ENCODE measurements at places on chromosomes 3 and 15.

DNA sequence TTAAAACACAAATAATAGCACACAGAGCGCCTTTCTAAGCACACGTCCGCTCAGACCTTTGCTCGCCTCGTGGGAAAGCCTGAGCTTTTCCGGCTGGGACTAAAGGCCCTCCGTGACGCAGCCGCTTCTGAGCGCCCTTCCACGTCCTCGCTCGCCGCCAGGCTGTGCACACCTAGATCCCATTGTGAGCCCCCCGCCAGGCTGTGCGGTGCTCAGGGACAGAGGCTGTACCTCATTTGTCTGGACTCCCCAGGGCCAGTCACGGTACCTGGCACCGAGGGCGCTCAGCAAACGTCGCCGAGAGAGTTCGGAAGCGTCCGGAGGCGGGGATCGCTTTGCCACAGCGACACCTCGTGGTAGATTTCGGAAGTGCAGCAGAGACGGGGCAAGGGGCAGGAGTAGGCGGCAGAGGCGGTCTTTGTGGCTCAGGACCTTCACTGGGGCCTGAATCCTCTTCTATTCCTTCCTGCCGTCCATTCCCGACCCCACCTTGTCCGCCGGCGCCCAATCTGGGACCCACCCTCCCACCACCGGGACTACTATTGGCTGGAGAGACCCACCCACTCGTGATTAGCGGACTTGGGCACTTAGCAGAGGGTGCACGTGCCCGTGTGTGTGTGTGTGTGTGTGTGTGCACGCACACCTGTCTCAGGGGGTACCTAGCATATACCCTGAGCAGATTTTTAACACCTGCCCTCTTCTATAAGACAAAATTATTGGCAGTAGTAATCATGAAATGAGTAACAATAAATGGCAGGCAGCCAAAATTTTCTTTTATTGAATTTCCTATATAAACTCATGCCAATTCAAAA, 65.6 kb downstream of the RHCG start:
- peak; percentile 90 for DNase-seq

DNA sequence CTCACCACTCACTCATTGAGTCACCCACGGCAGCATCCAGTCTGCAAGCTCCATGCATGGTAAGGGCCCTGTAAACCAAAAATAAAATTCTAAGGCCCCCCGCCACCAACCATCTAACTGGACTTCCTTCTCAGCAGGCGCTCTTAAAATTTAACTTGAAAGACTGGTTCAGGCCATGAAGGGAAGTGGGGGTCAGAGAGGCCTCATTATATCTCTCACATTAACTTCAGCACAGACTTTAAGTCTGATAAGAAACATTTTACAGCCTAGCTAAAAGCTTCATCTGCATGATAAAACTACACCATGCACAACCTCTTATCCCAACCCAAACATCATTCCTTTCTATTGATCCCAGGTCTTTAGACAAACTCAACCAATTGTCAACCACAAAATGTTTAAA, 38.5 kb downstream of the FBLN2 start:
- no peak for DNase-seq

DNA sequence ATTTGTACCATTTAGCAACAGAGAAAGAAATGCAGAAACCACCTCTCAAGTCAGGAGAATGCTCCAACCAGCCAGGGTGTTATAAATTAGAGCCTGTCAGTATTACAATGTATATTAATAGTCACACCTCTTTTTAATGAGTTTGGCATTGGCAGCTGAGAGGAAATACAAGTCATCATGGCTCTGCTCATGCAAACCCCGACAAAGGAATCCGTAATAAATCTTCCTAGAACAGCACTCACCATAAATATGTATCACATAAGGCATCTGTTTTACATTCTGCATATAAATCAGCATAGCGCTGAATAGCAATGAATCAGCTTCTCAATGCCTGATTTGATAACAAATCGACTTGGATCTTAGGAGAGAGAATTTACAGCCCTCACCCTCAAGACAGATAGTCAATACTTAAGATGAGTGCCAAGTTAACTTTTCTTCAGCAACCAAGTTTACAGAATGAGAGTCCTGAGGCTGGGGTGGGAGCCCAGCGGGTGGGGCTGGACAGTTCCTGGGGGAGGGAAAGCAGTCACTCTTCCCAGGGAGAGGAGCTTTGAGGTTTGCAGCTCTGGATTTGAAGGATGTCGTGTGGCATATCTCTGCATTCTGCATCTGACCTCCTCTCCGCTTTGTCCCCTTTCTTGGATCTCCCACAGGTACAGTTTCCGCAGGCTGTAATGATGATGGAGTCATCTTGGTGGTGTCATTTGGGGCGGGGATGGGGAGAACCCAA, 1034.4 kb upstream of the NR2F2 start:
- DNase-seq, result no peak

- DNase-seq, result no peak
These were observed 9.1 kb downstream of the LINS1 start for GRCh38 chr15:100592898-100593297.

DNA sequence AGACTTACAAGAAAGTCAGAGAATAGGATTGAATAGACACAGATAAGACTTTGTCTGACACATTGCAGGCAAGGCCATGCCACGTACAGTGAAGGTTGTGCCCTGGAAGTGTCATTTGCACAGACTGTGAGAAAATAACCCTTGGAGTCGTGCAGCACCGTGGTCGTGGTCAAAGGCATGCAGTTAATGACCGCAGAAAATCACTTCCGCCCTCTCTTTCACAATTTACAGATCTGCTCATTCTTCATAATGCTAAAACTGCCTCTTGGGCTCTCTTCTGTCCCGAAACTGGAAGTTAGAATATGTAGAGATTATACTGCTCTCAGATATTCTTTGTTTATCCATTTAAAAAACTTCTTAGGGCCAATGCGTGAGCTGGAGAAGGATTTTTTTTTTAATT, 73.2 kb upstream of the CTXND1 start:
- DNase-seq, result no peak

GRCh38 chr3:72970942-72971341, 25.7 kb upstream of the PPP4R2 start:
- no peak for DNase-seq

DNA sequence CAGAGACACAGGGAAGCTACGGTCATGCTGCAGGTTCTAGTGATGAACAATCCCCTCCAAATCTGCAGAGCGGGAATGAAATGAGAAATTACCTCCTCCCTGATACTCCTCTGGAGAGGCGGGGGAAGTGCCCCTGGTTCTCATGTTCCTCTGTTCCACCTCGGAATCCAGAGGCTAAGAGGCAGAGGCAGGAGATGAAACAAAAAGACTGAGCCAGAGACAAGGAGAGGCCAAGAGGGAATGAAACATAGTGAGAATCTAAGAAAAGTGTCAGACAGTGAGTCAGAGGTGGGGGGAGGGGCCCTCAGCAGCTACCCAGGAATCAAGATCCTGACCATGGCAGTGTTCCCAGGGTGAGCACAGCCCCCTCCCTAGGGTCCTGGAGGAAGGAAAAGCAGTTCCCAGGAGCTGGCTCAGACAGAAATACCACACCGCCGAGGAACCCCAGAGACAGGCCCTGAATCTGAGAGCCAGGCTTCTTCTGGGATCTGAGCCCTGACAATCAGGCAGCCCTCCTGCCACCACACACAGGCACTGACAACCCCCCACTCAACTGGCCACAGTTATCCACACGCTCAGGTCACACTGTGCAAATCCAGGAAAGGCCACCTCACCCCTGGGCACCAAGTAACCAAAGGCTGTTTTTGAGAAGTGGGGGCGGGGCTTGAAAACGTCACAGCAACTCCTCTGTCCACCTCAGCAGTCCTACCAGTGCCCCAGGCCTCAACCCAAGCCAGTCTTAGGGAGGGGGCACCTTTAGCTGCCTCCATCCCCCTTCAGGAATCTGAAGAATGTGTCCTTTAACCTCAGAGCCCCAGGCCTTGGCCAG, 2.4 kb downstream of the CSRNP1 start:
- DNase-seq, result peak; percentile 67

DNA sequence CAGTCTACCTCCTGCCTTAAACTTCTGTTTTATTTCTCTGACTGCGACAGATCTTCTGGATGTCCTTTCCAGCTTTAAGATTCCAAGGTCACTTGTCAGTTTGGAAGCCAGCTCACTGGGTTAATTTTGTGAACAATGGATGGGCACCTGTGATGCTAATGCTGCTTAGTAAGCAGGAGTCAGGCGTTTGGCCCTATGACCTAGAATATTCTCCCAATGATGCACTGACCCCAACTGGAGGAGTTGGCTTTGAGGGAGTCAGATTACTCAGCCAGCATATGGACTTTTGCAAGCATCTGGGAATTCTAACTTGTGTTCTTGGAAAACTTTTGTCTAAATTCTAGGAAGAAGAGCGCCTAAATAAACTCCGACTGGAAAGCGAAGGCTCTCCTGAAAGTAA, 28.1 kb downstream of the HACD3 start:
- no peak for DNase-seq

GRCh38 chr3:182637350-182638110, 155.8 kb upstream of the ATP11B start:
- DNase-seq, result no peak

GRCh38 chr3:99842826-99843589, 25.3 kb downstream of the CMSS1 start:
- peak; percentile 15 for DNase-seq

DNA sequence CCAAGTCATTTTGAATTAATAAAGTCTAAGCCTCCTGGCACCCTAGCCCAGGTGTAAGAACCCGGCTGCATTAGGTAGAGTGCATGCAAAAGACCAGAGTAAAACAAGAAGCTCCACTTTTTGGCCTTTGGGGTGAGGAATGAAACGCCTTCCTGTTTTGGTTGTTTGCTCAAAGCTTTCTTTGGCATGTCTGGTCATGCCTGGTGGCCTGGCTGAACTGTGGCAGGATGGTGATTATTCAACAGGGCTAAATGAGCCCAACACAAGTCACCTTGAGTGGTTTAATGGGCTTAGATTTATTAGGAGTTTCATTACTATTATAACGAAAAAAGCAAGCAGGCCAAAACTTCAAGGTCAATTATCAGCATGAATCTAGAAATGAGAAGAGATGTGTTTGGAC, 40.9 kb upstream of the LDHAL6B start:
- DNase-seq, result no peak

- no peak for DNase-seq
These were observed 602 bp upstream of the SLTM start for GRCh38 chr15:58934114-58934447.

- DNase-seq, result no peak
These were observed 10.5 kb upstream of the BUB1B start for GRCh38 chr15:40150163-40150925.

GRCh38 chr3:197352382-197352781, 54.0 kb upstream of the DLG1 start:
- DNase-seq, result no peak

DNA sequence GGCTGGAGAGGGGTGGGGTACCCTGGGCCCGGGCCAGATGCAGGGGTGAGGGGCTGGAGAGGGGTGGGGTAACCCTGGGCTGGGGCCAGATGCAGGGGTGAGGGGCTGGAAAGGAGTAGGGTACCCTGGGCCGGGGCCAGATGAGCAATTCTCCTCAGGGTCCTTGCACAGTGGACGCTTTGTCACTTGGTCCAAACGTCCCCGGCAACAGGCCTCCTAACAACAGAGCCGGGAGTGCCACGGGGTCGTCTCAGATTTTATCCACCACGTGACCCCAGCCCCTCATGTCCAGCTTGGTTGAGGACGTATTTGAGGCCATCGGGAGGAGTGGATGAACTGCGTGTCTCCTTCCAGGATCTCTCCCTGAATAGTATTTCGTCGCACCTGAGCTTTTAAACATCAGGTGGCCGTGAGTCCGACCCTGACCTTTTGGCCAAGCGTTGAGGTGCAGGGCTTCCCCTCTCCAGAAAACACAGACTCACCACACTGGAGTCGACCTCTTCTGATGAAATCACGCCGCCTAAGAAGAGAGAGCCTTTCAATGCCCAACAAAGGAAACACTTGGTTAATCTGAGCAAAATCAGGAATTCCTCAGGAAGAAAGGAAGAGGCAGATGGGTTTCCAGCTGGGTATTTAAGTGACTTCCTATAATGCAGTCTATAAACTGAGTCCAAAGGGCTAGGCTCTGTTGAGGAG, 12.8 kb upstream of the LRRC15 start:
- no peak for DNase-seq

GRCh38 chr3:195570912-195571311, 12.8 kb downstream of the APOD start:
- no peak for DNase-seq

- no peak for DNase-seq
These were observed 69.5 kb upstream of the SNTN start for GRCh38 chr3:63582943-63583500.

DNA sequence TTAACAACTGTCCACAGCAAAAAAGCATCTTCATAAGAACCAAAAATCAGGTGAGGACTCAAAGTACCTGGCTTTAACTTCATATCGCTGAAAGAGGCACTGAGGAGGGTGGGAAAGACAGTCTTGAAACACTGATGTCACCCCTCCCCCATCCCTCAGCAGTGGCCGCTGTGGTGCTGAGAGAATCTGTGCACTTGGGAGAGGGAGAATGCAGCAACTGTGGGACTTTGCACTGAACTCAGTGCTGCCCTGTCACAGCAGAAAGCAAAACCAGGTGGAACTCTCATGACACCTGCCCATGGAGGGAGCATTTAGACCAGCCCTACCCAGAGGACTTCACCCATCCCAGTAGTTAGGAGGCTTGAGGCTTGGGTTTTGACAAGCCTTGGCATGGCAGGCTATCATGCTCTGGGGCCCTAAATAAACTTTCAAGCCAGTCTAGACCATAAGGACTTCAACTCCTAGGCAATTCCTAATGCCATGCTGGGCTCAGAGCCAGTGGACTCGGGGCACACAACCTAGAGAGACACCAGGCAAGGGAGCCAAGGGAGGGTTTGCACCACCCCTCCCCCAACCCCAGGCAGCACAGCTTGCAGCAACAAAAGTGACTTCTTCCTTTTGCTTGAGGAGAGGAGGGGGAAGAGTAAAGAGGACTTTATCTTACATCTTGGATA, 6.1 kb upstream of the ZSCAN2 start:
- DNase-seq, result no peak

DNA sequence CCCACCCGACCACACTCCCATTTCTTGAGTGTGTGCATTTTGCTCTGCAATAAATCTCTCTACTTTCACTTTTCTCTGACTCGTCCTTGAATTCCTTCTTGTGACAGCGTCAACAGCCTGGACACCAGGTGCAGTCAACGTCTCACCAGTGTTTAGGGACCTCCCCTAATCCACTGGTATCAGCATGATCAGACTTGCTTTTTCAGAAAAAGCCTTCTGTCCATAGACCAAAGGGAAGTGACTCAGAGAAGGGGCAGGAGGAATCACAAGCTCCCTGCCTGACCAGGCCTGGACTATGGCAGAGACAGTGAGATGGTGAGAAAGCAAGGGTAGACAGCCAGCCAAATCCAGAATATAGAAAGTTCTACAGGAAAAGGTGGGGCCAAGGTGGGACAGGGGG, 15.5 kb downstream of the CCR5 start:
- no peak for DNase-seq

DNA sequence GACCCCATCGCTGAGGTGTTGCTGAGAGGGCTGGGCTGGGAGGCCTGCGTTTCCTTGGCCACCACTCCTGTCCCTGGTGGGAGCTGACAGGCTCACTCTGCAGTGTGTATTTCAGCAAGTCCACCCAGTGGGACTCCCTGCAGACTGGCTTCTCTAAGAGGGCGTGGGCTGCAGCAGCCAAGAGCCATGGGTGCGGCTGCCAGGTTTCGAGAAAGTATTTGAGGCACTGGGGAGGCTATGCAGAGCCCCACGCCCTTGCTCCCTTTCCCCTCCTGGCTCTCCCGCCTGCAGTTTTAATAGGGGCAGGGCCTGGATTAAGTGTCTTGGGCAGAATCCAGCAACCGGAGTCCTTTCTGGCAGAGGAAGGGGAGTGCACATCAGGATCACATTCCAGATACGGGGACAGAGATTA, 242.1 kb downstream of the THSD4 start:
- no peak for DNase-seq

- no peak for DNase-seq
These were observed 185.5 kb upstream of the GOLGA6L4 start for GRCh38 chr15:84050076-84050475.
